ENCODE measurements at places on chromosomes 11 and 22. TPM values are rescaled to one million over a fixed set of nuclear protein-coding genes. Genes with fewer than 3 reads are reported as not detected.

- H3K36me3 ChIP-seq: peaks cover 1% of the 10 kb centered on the region
- H3K4me3 ChIP-seq: peak overlapping the region; percentile 61
- H3K27ac ChIP-seq: peak overlapping the region; percentile 98
These were observed 72.1 kb upstream of the ARFGAP3 start for GRCh38 chr22:42928969-42929837.

GRCh38 chr22:44627521-44628139, 74.4 kb upstream of the PRR5 start:
- H3K27ac ChIP-seq: no peak overlapping the region
- no peak for DNase-seq
- H3K4me1 ChIP-seq: no peaks in the 10 kb centered on the region
- no peak overlapping the region for H3K4me3 ChIP-seq
- peaks cover 18% of the 10 kb centered on the region for H3K27me3 ChIP-seq
- no peaks in the 10 kb centered on the region for H3K36me3 ChIP-seq

CLMP gene
- total RNA-seq: not detected

SYT9 gene
- total RNA-seq: not detected

DNA sequence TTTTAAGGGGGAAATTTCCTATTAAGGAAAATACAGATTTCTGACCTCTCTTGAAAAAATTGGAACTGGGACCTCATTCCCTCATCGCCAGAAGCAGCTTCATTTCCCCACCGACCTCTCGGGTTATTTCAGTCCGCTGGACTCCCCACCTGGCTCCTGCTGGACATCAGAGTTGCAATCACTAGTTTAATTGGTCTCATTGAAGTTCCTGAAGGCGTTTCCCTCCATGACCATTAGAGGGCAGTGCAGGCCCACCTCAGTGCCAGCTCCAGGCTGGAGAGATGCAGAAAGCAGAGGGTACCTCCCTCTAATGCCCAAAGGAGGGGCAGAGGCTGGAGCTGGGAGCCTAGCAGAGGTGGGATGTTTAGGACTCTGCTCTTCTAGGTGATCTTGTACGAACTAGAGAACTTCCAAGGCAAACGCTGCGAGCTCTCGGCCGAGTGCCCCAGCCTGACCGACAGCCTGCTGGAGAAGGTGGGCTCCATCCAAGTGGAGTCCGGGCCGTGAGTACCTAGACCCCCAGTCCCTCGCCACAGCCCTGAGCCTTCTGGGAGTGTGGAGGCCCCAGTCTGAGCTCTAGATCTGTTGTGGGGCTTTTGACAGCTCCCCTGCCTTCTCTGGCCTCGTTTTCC, 2.7 kb downstream of the CRYBB3 start:
- H3K27ac ChIP-seq: no peak overlapping the region
- H3K4me1 ChIP-seq: no peaks in the 10 kb centered on the region
- H3K4me3 ChIP-seq: no peak overlapping the region
- peak; percentile 26 for DNase-seq
